AG08395 (cell line): ENCODE measurements at places on chromosomes 7 and 10.

- no peak for DNase-seq
Measured at GRCh38 chr10:88898727-88899126, 18.7 kb downstream of the STAMBPL1 start.

DNA sequence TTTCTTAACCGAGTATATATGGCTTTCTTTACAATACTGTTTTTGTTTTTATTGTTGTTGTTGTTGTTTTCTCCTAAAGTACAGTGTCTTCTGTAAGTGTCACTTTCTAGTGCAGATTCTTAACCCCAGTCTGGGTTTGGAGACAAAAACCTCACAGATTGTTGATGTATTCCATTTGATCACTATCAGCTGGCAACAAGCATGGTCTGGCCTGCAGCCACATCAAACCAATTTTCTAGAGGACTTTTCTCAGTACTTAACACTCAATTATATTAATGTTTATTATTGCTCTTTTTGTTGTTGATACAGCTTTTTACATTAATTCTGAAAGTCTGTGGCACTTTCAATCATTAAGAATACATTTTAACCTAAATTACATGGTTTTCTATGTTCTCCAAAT lies 17.1 kb downstream of the LRRN3 start:
- DNase-seq = no peak

GRCh38 chr10:123404357-123404756 lies 250.2 kb downstream of the BUB3 start:
- DNase-seq = no peak

DNA sequence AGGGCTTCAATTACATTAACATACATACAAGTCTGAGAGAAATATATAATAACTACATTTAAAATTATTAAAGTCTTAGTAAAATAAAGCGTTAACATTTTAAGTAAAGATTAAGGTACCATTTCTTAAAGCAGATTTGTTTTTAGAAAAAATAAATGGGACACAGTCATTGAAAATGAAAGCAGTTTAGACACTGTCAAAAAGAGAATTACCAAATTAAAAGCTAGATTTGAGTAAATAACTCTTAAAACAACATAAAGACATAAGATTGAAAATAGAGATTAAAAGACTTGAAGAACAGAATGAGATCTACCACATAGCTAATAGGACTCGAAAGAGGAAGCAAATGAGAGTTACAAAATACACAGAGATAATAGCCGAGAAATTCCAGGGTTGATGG lies 562.2 kb upstream of the FOXK1 start:
- no peak for DNase-seq

DNA sequence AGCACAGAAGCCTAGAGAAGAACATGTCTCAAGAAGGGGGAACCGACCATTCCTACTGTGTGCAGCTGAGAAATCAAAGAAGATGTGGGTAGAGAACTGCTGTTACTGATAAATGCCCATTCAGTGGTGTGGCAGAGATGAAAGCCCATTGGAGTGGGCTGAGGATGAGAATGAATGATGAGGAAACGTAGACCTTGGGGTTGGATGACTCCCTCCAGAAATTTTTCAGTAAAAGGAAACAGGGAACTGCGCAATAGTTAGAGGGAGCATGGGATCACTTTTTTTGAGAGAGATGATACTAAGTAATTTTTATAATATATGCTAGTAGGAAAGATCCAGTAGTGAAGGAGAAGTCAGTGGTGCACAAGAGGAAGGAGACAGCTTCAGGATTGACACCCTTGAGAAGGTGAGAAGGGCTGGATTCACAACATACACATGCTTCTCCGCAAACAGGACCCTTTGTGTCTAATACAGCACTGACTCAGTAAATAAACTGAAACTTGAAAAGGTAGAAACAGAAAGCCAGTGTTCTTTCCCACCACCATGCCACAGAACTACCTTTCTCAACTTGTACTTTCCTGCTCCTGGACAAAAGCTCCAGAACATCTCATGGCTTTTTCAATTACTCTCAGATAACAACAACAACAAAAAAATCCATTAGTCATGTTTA lies 104.7 kb upstream of the IL6 start:
- no peak for DNase-seq

GRCh38 chr10:43781480-43782361 lies 133.0 kb upstream of the ZNF32 start:
- DNase-seq = no peak

GRCh38 chr10:70782086-70782745 lies 3.0 kb downstream of the TBATA start:
- no peak for DNase-seq

DNA sequence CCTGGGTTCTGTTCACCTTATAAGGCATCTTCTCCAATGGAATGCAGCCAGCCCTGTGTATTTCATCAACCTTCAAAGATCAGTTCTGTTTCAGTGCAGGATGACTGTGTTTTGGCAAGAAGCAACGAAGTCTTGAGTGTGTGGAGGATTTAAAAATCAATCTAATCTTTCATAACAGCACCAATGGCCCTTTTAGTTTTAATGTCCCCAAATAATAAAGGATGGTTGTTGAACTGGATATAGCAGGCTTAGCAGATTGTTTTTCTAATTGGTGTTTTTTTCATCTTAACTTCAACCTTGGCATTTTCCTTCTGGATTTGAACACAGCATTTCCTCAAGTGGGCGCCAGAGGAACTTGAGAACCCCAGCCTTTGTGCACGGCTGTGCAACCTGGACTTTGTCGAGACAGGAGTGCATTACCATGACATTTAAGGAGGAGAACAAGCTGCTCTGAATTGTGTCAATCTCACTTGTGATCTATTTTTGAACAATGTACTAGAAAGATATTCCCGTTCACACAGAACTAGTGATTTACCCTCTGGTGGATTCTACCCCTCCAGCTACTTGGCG lies 313.3 kb upstream of the AKR1E2 start:
- peak; percentile 45 for DNase-seq

GRCh38 chr7:121049028-121049791 lies 60.7 kb downstream of the CPED1 start:
- DNase-seq = no peak
